A673 (cell line): ENCODE measurements at places on chromosomes 5 and 9.

GRCh38 chr5:84202136-84202535, 182.5 kb downstream of the EDIL3 start:
- no peak for DNase-seq

GRCh38 chr5:12658871-12659446, 754.7 kb upstream of the CTNND2 start:
- no peak for DNase-seq

- DNase-seq, result no peak
These were observed 146.5 kb downstream of the MTX3 start for GRCh38 chr5:79844571-79844970.

DNA sequence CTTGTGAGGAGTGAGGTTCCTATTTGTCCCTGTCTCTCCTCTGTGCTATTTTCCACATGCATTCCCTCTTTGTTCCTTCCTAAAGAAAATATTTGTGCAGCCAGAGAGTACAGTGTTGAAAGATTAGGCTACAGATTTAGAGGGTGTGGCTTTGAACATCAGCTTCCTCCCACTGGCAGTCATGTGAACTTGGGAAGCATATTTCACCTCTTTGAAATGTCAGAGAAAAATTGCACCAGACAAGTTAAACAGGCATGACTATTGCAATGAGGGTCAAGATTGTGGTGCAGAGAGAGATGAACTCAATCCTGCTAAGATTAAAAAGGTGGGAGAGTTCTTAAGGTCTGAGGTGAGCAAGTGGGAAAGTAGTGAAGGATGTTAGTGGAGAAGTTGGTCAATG, 641.0 kb downstream of the DNAH5 start:
- DNase-seq, result no peak

GRCh38 chr9:121810489-121810888, 159.1 kb downstream of the DAB2IP start:
- no peak for DNase-seq

- no peak for DNase-seq
These were observed 275.0 kb upstream of the SGCD start for GRCh38 chr5:156051972-156052371.

DNA sequence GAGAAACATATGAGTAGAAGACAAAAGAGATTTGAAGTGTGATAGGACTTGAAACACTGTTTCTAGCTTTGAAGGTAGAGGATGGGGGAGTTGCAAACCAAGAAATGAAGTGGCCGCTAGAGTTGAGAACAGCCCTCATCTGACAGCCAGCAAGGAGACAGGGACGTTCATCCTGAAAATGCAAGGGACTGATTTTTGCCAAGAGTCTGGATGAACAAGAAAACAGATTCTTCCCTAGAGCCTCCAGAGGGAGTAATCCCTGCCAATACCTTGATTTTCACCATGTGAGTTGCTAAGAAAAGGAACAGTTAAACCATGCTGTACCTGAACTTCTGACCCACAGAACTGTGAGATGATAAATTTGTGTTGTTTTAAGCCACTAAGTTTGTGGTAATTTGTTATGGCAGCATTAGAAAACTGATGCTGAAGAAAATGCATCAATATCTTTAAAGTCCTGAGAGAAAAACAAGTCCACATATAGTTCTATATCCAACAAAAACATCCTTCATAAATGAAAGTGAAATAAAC, 154.0 kb upstream of the ADAMTSL1 start:
- DNase-seq, result no peak

DNA sequence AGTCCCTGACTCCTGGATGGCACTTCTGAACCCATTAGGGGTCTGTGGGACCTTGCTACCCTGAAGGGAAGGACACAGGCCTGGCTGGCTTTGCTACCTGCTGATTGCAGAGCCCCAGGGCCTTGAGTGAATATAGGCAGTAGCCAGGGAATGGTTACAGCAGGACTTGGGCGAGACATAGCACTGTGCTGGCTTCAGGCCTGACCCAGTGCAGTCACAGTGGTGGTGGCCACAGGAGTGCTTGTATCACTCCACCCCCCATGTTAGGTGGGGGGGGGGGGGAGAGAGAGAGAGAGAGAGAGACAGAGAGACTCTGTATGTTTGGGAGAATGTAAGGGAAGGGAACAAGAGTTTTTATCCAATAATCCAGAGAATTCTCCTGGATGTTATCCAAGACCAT, 439.3 kb upstream of the ZNF608 start:
- DNase-seq, result no peak

DNA sequence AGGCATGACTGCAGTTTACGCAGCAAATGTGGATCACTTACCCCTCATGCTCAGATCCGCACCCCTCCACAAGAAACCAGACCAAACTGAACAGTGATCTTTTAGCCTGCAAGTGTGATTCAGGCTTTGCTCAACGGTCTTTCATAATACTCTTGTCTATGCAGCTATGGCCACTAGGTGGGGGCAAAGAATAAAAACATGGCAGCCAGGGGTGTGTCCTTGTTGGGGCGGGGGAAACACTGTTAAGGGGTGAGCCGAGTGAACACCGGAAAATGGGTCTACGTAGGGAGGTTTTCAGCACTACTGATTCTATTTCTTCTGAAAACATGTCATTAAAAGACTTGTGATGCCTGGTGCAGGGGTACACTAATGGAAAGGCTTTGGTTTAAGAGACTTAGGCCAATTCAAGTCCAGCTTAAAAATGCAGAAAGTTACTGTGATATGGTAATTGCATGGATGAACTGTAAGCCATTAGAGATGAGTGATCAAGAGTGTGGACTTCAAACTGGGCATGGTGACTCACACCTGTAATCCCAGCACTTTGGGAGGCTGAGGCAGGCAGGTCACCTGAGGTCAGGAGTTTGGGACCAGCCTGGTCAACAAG, 49.9 kb upstream of the GPR151 start:
- peak; percentile 82 for DNase-seq

DNA sequence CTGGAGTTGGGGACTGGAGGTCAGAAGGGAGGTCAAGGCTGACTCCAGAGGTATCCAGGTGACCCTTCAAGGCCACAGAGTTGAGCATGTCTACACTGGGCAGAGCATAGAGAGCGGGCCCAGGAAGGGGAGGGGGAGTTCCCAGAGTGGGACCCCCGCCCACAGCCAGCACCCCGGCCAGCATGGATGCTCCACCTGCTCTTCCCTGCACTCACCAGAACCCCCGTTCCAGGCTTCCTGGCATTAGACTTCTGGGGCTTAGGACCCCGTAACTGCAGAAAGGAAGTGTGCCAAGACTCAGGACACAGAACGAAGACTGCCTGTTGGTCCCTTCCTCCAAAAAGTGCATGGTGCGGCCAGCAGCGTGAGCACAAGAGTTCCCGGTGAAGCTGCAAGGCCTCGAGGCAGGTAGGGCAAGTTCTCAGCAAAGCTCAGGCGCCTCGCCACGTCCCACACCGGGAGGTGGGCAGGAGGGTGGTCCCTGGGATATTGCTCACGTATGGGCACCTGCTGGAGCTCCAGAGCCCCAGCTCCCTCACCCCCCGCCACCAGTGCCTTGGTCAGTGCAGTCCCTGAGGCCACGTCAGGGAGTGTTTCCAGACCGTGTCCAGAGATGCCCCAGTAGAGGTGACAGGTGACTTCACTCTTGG, 13.8 kb downstream of the ABO start:
- DNase-seq, result no peak

DNA sequence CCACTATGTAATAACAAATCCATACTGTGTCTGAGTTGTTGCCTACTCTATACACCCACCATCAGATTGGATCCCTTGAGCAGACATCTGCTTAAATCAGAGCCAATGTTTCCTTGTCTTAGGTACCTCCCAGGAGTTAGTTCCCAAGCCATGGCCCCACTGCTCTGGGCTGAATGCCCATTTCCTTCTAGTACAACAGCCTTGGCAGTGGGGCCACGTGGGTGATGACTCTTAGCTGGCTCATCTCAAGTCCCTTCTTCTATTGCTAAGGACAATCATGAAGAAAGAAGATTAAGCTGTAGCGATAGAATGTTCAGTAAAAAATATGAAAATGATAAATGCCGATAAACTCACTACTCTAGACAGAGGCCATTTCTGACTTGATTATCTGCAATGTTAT, 16.6 kb downstream of the PTGR1 start:
- DNase-seq, result no peak

DNA sequence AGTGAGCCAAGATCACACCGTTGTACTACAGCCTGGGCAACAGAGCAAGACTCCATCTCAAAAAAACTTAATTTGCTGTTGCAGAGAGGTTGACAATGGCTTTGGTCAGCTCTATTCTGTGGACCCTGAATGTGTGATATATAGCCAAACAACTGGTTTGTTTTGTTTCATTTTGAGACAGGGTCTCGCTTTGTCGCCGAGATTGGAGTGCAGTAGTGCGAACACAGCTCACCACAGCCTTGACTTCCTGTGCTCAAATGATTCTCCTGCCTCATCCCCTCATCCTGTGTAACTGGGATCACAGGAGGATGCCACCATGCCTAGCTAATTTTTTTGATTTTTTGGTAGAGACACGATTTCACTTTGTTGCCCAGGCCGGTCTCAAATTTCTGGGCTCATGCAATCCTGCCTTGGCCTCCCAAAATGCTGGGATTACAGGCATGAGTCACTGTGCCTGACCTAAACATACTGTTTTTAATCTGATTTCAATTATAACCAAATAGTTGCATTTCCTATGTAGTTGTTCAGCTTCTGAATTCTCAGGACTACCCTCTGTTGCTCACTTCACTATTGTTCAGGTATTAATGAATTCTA, 9.8 kb downstream of the RNF183 start:
- no peak for DNase-seq

DNA sequence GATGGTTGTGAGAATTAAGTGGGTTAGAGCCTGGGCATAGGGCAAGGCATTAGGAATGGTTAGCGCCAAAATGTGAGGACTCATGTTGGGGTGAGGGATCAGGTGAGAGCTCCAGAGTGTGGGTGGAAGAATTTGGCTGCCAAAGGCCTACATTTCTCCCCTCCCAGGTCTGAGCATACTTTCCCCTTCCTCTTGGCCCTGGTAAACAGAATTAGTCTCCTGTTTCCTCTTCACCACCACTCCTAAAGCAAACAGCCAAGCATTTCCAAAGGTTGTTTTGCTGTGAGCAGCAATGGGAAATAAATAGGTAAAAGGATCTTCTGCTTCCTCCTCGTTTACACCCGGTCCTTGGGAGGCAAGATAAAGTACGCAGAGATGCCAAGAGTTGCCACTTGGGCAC, 132.5 kb downstream of the ZSWIM6 start:
- no peak for DNase-seq

DNA sequence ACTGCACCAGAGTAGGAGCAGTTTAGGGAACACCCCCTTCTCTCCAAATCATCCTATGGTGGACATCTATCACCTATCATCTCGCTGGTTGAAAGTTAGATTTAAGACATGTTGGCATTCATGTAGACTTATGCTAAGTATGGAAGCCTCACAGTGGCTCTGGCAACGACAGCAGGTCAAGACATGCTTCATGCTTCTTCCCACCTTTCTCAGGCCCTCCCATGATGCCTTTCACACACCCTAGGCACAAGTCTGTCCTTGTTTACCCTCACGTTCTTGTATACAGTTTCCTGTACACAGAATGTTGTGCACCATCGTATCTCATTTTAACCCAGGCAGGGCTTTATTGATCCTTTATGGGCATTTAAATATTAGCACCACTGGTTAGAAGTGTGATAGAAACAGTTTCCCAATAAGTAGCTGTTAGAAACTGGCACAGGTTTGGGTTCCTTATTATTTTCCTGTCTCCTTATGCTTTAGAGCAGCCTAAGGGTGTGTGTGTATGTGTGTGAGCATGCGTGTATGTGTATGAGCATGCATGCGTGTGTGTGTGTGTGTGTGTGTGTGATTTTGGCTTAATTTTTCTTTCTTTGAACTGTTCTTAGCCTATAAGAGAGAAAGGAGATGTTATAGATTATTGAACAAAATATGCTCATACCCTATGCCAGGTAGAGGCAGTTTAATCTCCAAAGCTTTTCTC, 160.6 kb downstream of the NTRK2 start:
- no peak for DNase-seq

GRCh38 chr5:148465381-148466235, 81.8 kb downstream of the FBXO38 start:
- no peak for DNase-seq

DNA sequence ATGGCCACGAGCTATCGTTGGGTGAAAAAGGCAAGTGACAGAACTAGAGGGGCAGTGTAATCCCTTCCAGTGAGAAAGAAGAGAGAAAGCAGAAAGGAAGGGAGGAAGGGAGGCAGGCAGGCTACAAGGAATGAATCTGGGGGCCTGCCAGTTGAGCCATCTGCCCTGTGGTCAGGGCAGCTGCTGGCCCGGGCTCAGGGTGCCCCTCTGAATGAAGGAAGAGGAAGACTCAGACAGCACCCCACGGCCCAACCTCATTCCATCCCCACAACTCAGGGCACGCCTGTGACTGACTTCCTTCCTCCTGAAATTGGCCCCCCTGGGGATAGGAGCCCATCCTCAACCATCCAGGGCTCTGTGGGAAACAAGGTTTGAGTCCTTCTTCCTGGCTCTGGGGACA, 20.3 kb upstream of the FLT4 start:
- DNase-seq, result no peak

GRCh38 chr9:127418037-127418471, 6.1 kb upstream of the ZNF79 start:
- DNase-seq, result peak; percentile 59

GRCh38 chr5:136424835-136425584, 59.7 kb upstream of the TRPC7 start:
- peak; percentile 81 for DNase-seq

GRCh38 chr5:59424515-59424914, 469.0 kb downstream of the PDE4D start:
- DNase-seq, result no peak

- DNase-seq, result peak; percentile 42
These were observed 19.9 kb downstream of the ABITRAM start for GRCh38 chr9:108953983-108954574.

DNA sequence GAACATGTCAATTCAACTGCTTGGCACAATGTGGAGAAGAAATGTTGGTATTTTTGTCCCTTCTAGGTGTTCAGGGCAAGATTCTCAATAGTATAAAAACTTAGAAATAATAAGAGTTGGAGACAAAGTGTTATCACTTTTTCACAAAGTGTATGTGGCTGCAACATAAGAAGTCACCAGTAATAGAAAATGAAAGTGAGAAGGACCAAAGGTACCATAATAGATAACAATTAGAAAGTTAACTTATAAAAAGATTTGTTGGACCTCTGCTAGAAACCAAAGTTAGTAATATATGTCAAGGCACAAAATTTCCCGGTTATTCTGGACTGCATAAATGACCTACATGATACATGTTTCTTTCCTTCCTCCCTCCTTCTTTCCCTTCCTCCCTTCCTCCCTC, 1535.3 kb downstream of the EFNA5 start:
- peak; percentile 35 for DNase-seq

GRCh38 chr5:44387406-44387805, 1.8 kb downstream of the FGF10 start:
- no peak for DNase-seq

GRCh38 chr5:28014779-28015178, 976.4 kb upstream of the CDH9 start:
- DNase-seq, result peak; percentile 3

GRCh38 chr5:76626738-76627137, 3.5 kb upstream of the F2RL2 start:
- DNase-seq, result no peak

DNA sequence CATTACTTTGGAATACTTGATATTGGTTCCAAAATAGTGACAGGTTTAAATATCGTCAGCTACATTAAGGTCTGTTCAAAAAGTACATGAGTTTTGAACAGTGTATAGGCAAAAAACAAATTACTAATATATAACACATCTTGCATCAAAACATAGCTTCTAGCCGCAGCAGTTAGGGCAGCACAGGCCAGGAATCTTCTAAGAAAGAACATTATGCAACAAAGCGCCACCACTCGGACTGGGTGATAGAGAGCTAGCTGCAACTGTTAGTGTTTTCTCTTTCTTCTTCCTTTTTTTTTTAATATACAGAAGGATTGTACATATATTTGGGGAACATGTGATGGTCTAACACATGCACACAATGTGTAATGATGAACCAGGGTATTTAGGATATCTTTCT, 504.5 kb downstream of the NR2F1-AS1 start:
- no peak for DNase-seq
